ENCODE measurements at places on chromosomes 7 and 10. TPM values are rescaled to one million over a fixed set of nuclear protein-coding genes. Genes with fewer than 3 reads are reported as not detected.

The EPHA1 gene
- 38.9 TPM for total RNA-seq

The ADCY1 gene
- 0.56 TPM for total RNA-seq

The TRA2A gene
- total RNA-seq, result 41.4 TPM

The LIPF gene
- not detected for total RNA-seq

The IGFBP3 gene
- total RNA-seq, result 0.63 TPM

The GRK5 gene
- total RNA-seq, result 14.8 TPM

The AZGP1 gene
- 0.71 TPM for total RNA-seq

GRCh38 chr7:27520815-27521790 is 141.6 kb downstream of the HIBADH start:
- DNase-seq, result no peak

DNA sequence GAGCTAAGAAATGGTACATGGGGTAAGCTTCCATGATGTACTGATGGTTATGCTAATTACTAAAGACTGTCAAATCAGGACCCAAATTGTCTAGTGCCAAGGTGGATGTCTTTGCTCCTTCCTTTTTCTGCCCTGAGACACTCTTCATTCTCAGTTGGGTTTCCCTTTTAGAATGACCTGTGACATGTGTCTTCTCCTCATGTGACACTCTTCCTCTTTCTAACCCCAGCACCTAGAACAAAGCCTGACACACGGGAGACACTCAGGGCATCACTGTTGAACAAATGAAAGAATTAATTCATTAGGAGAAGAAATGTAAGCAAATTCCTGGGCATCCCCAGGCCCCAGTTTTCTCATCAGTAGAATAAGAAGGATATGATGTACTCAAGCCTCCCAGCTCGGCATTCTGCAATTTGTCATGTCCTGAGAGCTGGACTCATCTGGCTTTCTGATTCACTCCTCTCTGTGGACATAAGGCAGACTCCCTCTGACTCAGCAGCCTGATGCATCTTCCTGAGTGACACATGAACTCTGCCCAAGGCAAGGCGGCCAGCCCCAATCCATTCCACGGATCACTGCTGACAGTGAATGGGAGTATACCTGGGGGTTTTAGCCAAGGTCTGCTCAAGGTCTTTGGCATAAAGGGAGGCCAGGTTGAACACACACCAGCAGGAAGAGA is 473.8 kb downstream of the KCNMA1 start:
- DNase-seq, result peak; percentile 95

DNA sequence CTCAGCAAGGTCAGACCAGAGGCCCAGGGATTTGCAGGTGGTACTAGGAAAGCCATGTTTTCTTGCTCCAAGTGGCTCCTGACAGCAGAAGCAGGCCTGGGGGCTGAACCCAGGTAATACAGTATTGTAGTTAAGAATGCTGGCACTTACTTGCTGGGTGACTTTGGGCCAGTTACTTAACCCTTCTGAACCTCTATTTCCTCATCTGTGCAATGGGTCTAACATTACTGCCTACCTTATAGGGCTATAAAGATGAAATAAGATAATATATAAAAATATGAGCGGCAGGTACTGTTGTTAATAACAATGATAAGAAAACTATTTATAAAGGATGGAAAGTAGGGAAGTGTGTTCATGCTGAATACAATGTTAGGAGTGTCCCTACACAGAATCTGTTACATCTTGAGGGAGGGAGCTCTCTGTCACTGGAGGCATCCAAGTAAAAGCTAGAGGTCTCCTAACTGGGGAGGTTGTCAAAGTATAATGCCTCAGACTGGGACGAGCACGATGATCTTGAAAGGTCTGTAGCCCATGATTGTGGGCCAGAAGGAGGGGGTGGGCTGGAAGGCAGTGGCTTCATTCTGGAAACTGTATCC is 26.9 kb downstream of the ADAMTS14 start:
- DNase-seq, result no peak

DNA sequence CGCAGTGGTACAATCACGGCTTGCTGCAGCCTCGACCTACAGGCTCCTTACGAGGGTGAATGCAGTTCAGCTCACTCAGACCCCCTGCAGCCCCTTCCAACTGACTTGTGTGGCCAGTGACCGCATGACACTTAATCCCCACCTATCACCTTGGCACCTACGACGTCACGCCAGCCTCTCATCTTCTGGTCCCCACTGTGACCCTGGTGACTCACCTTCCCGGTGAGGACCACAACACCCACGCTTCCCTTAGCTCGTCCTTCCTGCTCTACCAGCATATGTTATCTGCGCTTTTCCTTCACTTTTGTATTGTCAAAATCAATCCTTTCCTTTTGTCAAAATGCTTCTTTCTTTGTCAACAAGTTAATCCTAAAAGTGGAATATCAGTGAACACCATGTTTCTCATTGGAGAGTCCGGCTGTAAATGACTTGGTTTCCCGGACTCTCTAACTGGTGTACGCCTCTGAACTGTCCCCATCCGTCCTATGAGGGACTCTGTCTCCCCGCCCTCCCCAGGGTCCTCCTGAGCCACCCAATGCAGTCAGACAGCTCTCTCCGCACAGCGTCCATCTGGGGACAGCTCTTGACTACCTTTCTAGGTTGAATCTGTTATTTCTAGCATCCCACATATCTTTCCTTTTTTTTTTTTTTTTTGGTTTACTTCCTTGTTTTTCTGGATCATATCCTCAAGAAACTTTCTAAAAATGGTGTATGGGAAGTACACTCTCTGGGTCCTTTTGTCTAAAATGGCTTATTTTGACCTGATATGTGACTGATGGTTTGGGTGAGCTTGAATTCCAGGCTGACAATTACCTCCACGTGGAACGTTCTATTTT is 37.3 kb downstream of the CFAP46 start:
- DNase-seq, result no peak

- DNase-seq, result no peak
Measured at GRCh38 chr7:112225006-112225405, 18.5 kb downstream of the ZNF277 start.

GRCh38 chr7:137877027-137877675 is 30.4 kb upstream of the DGKI start:
- no peak for DNase-seq

GRCh38 chr7:33882040-33882837 is 23.1 kb upstream of the BMPER start:
- no peak for DNase-seq

- no peak for DNase-seq
Measured at GRCh38 chr10:18456984-18457383, 194.4 kb downstream of the NSUN6 start.

DNA sequence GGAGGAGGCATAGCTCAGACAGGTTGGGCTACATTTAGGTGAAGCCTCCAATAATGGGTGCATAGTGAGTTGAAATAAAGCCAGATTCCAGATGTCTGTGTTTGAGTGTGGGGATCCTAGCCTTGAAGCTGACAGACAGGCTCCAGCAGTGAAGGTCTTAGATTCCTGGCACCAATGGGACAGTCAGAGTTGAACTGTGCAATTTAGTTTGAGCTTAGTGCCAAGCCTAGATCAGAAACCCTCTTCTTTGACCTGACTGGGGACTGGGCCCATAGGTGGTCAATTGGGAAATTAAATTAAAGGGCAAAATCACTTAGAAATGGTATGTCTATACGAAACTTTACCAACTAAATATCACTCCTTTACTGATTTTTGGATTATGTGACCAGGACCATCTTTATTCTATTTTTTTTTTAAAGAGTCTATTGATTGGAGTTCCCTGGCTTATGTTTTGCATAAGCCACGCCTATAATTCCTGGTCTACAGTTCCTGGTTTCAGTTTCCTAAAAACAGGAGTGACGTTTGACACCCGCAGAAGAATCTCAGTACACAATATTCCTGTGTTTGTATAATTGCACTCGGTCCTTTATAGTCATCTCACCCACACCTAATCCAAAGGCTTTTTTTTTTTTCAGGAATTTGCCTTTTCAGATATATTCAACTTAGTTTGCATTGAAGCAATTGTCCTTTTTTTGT is 201.4 kb downstream of the GFRA1 start:
- no peak for DNase-seq

DNA sequence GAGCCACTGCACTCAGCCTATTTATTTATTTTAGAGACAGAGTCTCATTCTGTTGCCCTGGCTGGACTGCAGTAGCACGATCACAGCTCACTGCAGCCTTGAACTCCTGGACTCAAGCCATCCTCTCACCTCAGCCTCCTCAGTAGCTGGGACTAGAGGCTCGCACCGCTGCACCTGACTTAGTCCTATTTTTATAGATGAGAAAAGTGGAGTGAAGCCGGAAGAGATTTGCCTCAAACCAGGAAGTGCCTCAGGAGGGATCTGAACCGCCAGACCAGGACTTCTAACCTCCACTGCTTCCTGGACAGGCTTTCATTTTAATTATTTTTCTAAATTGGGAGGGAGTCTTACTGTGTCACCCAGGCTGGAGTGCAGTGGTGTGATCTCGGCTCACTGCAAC is 17.5 kb upstream of the CLIP2 start:
- DNase-seq, result no peak

DNA sequence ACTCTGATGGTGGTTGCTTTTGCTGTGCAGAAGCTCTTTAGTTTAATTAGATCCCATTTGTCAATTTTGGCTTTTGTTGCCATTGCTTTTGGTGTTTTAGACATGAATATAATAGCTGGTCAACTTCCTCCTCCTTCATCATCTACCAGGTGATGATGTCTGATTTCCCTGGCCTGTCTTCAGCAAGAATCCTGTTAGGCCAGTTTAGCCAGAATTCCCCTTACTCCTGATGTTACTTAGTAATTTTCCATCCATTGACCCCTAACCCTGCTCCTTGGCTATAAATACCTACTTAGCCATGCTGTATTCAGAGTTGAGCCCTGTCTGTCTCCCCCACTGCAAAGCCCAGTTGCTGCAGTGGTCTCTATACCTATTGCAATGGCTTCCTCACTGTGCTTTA is 91.4 kb downstream of the ZNF777 start:
- DNase-seq, result no peak

GRCh38 chr10:117972168-117972837 is 74.4 kb downstream of the RAB11FIP2 start:
- DNase-seq, result no peak

DNA sequence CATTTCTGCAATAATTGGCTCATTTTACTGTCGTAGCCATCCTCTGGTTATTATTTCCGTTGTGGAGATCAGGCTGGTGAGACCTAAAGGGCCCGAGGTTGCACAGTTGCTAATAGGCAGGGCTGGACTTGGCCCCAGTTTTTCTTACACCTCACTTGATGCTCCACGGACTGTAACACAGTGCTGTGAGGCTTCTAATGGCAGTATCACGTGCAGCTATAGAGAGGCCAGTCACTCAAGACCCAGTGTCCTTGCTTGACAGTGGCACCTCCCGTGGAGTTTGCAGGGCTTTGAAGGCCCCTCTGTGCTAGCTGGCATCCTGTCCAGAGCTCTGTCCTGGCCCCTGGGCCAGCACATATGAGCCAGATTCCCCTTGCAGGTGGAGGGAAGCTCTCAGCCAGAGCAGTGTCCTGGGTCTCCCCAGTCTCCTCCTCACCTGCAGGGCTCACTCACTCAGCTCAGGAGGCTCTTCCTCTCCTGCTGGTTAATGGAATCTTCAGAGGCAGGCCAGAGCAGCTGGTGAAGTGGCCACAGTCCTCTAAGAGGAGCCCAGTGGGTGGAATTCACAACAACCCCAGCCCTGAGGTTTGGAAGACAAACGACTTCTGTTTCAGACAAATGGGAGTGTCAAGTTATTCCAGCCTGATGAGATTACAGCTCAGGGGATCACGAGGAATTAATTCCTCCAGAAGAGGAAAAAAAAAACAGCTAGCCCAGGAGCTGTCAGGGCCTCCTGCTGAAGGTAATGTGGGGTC is 114.2 kb upstream of the FAM180A start:
- DNase-seq, result no peak

DNA sequence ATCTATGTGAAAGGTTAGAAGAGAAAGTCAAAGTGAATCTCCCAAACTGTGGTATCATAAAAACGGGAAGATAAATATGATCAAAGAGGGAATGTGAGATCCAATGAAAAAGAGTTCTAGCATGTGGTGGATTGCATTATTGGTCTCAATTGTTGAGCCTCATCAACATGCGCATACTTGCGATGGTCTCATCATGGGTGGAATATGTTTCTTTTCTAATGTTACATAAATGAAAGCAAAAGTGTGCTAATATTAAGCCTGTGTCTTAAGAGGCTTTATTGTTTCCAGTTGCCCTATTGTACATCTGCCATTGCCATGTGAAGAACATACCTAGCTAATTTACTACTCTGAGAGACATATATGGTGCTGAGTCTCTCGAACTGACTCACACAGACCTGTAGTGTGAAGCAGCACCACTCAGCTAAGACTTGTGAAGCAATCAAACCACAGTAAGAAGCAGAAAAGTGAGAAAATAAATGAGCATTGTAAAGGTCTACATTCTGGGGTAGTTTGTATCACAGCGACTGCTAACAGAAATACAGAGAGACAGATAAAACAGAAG is 645.5 kb upstream of the PCDH15 start:
- DNase-seq, result no peak

GRCh38 chr10:78947226-78947625 is 121.5 kb upstream of the ZMIZ1 start:
- no peak for DNase-seq

DNA sequence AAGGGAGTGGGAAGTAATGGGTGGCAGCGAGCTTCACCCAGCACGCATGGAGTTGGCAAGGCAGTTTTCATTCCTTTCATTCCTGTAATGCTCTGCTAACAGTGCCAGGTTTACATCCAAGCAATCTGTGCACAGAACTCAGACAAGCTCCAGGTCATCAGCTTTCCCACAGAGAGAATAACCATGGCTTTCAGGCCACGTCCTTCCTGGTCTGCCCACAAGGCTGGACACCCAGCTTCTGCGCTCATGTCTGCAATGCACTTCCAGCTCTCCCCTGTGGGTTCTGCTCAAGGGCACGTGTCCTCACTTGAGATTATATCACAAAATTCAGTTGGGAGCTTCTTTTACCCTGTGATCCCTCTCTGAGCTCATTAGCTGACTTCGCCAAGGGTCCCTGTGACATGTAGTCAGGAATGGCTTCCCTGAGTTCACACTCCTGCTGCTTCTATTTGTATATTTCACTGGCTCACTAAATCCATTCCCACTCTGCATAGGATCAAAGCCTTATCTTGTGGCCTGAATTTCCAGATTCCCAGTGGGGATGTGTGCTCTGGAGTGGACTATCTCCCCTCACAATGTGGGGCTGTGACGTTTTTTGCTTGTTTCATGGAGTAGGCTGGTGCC is 18.6 kb downstream of the AKR1C2 start:
- DNase-seq, result no peak

DNA sequence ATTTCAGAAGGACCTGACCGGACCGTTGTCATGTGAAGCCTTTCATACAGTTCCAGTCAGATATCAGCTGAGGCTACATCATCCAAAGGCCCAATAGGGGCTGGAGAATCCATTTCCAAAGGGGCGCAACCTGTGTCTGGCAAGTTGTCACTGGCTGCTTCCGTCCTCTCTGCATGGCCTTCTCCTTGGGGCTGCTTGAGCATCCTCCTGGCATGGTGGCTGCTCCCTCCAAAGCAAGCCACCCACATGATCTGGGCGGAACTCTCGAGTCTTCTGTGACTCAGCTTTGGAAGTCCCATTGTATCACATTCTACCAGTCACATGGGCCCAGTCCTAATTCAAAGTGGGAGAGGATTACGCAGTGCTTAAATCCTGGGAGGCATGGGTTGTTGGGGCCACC is 207.0 kb upstream of the SHH start:
- DNase-seq, result no peak

GRCh38 chr7:151310578-151310977 is 31.0 kb upstream of the NUB1 start:
- no peak for DNase-seq

DNA sequence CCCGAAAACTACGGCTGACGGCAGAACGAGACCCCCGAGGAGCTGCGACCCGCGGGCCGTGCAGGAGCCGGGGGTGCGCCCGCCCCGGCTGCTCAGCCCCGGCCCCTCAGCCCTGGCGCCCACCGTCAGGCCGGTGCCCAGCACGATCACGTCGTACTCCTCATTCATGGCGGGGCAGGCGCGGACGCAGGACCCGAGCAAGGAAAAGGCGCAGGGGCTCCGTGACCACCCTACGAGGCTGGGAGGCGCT is 218 bp downstream of the GDI2 start:
- no peak for DNase-seq
